BJ (cell line): ENCODE measurements at places on chromosomes 1 and 21. TPM values are rescaled to one million over a fixed set of nuclear protein-coding genes. Genes with fewer than 3 reads are reported as not detected.

The C1orf116 gene
- polyA plus RNA-seq, result not detected in 2 replicates

The RGS1 gene
- not detected in 2 replicates for polyA plus RNA-seq

GRCh38 chr1:16474166-16474800 lies 33.8 kb downstream of the NECAP2 start:
- DNase-seq, result no peak

DNA sequence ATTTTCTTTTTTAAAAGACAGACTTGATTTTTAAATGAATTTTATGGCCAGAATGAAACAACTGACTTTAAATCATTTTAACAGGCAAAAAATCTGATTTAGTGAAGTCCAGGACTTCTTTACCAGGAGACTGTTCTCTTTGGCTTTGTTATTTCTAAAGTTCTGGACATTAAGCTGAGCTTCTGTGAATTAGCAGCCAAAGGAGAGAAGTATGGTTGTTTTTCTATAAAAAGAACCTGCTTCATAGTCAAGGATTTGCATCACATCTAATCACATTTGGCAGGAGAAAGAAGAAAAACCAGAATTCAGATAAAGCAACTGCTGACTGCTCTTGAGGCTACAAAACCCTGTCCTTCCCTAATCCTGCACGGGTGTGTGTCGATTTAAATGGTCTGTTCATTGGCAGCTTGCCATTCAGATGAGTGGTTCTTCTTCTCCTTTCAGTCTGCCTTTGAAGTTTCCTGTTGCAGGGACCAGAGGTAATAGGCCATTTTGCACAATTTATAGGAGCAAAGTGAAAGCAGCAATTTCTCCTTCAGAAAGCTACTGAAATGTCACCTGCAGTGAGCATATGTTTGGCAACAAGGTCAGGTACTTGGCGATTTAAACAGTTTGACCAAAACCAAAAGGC lies 215.4 kb downstream of the OLFM3 start:
- DNase-seq, result no peak

GRCh38 chr1:55073187-55073916 lies 34.0 kb downstream of the PCSK9 start:
- no peak for DNase-seq

DNA sequence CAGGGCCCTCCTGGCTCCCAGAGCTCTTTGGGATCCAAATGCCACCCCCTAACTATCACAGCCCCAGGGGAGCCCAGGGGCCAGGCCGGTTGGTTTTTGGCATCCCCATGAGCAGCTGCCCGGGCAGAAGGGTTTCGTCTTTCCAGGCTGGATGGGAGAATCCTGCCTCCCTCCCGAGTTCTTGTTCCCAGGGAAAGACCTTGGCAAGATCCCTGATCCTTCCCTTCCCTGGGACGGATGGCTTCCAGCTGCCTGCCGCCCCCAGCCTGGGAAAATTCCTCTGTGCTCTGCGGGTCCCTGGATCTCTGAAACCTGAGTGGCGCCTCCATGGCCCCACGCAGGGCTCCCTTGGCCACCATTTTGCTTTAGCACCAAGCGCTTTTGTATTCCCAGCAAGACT lies 55.6 kb downstream of the TAS1R2 start:
- no peak for DNase-seq

GRCh38 chr1:116211294-116211693 lies 100.1 kb downstream of the MAB21L3 start:
- DNase-seq, result no peak

GRCh38 chr1:25642574-25643108 lies 26.1 kb downstream of the MAN1C1 start:
- DNase-seq, result no peak

GRCh38 chr1:22930240-22930912 lies 42.3 kb downstream of the LACTBL1 start:
- DNase-seq, result no peak

GRCh38 chr1:1302951-1303509 lies 4.7 kb downstream of the ACAP3 start:
- DNase-seq, result no peak
